ENCODE measurements at places on chromosomes 16 and 17. TPM values are rescaled to one million over a fixed set of nuclear protein-coding genes. Genes with fewer than 3 reads are reported as not detected.
A peak's percentile ranks its signal among the peaks of the same experiment; 100 is the strongest.

DNA sequence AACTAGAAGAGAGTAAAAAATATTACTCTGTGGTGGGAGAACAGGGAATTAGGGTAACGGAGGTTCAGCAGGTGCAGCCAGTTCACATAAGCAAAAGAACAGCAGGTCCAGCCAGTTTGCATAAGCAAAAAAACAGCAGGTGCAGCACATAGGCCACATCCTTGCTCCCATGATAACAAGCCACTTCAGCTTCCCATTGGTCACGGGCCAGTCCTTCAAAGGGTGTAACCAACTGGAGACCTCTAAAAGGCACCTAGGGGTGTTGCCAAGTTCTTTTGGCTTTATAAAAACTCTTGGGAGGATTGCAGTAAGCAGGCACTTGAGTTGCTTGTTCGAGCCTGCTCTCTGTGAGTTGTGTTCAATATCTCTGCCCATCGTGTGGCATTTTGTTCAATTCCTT is 488.1 kb downstream of the XYLT1 start:
- DNase-seq, result no peak

The CNTD1 gene
- polyA plus RNA-seq, result 1.7 TPM

GRCh38 chr17:68906638-68907037 is 48.6 kb downstream of the ABCA8 start:
- DNase-seq, result no peak

DNA sequence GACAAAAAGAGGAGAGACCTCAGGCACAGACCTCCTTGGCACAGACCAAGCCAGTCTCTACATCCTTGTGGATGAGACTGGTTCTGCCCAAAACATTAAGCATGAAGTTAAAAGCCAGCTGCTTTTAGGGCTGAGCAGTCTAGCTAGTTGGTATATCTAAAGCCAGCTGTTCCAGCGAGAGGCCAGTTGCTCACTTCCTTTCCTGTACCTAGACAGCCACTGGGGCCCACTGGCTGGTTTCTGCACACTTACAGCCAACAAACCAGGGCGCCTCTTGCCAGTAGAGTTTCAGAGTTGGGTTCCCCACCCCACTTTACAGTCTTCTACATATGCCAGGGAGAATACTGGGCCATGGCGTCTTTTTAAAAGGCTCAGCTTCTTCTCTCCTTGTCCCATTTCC is 242.4 kb downstream of the ZFHX3 start:
- no peak for DNase-seq

DNA sequence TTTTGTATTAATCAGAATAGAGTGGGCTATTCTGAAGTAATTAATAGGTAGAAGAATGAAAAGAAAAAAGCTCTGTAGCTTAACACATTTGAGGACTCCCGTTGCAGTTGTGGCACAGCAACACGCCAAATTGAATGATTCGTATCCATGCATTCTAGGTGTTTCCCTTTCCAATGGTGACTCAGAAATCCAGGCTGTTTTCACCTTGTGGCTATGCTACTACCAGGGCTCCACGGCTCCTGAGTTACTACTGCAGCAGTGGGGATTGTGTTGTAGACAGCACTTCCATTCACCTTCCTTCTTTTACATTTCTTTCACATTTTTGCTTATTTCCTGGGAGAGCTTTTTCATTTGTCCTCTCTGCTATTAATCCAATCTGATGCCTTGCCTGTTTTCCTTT is 1616.4 kb downstream of the CDH8 start:
- DNase-seq, result no peak

The KRTAP17-1 gene
- not detected for polyA plus RNA-seq

The GPR179 gene
- 0.03 TPM for polyA plus RNA-seq

DNA sequence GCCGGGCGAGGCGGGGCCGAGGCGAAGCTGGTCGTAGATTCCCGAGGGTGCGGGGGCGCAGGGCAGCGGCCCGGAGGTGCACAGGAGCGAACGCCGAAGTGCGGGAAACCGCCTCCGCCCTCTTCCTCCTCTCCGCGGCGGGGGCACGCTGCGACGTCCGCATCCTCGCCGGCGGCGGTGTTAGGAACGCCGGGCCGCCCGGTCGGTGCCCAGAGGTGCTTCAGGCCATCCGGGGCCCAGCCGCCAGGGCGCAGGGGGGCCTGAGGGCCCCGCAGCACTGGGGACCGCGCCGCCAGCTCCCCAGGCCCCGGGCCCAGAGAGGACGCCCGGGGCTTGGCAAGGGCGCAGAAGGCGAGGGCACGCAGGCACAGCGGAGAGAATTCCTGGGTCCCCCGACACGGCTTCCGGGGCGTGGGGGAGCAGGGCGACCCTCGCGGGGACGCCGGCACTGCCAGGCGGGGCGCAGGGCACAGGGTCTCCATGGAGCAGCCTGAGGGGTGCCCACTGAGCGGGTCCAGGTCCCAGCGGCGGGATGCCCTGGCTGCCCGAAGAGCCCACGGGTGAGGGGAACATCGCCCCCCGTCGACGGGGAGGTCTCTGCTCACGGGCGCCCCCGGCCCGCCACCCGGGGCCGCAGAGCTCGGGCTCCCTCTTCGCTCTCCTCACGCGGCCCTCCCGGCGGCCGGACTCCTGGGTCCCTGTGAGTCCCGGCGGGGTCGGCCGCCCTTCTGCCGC is 576 bp downstream of the EPOP start:
- DNase-seq, result no peak

- DNase-seq, result no peak
Measured at GRCh38 chr17:64387545-64388171, 3.0 kb downstream of the PECAM1 start.

DNA sequence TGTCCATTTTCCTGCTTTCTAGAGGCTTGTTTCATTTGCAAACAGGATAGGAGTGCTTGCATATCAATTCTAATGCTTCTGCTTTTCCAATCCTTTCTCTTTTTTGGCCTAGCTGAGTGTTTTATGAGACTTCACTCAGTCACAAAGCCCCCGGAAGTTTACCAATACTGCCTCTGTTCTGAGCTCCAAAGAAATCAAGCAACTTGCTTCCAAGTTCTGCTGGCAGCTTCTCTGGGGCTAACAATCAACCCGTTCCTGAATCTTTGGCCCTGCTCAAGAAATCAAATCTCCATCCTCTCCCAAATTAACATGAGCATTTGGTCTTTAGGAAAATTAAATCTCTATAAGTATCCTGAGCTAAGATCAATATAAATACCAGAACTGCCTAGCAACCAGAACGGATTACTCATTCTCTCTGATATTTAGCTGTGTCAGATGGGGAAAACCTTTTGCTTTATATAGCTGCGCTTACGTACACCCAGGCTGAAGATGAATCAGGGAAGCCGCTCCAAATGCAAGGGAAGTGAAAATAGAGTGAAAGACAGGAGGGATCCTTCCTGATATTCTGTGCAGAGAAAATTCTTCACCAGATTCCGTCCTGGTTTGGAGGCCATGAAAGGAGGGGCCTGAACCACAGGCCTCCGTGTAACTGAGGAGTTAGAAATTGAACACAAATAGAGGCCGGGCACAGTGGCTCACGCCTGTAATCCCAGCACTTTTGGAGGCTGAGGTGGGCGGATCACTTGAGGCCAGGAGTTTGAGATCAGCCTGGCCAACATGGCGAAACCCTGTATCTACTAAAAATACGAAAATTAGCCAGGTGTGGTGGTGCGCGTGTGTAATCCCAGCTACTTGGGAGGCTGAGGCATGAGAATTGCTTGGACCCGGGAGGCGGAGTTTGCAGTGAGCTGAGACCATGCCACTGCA is 23.3 kb upstream of the GRB2 start:
- DNase-seq, result no peak

DNA sequence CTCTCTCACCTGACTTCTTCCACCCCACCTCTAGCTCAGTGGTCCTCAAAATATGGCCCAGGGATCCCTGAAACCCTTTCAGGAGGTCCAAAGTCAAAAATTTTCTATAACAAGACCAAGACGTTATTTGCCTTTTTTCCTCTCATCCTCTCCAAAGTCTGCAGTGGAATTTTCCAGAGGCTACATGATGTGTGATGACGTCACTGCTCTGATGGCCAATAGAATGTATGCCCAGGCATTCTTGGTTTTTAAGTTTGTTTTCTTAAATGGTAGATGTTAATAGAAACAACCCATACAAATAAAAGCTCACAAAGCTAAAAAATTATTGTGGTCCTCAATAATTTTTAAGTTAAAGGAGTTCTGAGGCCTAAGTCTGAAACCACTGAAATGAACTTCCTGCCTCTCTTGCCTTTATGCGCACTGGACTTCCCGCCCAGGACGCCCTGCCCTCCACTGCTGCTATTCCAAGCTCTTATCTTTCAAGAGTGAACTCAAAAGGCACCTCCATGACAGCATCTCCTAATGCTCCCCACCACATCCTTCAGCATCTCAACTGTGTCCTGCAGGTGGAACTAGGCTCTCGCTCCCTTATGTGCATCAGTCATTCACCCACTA is 13.5 kb downstream of the UBE2O start:
- no peak for DNase-seq

The MGRN1 gene
- polyA plus RNA-seq, result 35.8 TPM

- DNase-seq, result no peak
Measured at GRCh38 chr17:58330997-58331814, 2.6 kb upstream of the TSPOAP1 start.

The NPIPB2 gene
- polyA plus RNA-seq, result 0.62 TPM

GRCh38 chr17:81254955-81255717 is 16.0 kb downstream of the NDUFAF8 start:
- peak; percentile 59 for DNase-seq

- no peak for DNase-seq
Measured at GRCh38 chr17:74713171-74713755, 540 bp upstream of the CD300LF start.

GRCh38 chr16:2484898-2485508 is 10.1 kb downstream of the TBC1D24 start:
- DNase-seq, result no peak

The SLC12A3 gene
- 39.5 TPM for polyA plus RNA-seq

The TMIGD1 gene
- polyA plus RNA-seq, result 0.78 TPM

The SLC52A1 gene
- polyA plus RNA-seq, result 0.15 TPM

GRCh38 chr17:16141685-16142084 is 73.6 kb downstream of the NCOR1 start:
- no peak for DNase-seq

The NUPR1 gene
- 8.3 TPM for polyA plus RNA-seq

The TMEM100 gene
- polyA plus RNA-seq, result 86.4 TPM
